CD4-positive, alpha-beta T cell treated with Interferon alpha-2 for 1 hour (primary cell): ENCODE measurements at places on chromosomes 4 and X.

DNA sequence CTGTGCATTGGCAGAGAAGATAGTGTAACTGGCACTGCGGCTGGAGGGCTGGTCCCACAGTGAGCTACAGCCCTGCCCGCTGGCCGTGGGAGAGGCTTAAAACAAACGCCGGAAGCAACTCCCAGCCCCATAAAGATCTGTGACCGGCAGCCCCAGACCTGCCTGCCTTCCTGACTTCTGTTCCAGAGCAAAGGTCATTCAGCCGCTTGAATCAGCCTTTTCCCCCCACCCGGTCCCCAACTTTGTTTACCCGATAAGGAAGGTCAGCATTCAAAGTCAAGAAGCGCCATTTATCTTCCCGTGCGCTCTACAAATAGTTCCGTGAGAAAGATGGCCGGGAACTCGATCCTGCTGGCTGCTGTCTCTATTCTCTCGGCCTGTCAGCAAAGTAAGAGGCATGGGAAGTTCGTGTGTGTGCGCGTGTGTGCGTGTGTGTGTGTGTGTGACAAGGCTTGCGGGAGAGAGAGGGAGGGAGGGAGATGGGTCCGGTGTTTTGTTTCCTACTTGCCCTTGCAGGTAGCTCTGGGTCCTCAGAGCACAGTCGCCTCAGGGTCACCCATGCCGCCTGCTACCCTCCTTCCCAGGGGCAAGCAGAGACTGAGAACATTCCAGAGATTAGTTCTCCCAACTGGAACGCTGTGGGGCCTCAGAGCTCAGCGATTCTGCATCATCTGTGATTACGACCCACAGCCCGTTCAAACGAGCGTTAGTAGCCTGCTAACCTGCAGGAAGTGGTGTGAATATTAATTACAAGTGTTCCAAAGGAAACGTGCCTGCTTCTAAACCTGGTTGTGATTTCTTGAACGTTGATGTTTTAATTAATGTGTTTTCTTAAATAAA, at the start of gene MGST2:
Gene MGST2, plus strand, starts transcription at position 130 of the 840 bp plus-strand sequence. Its CDS starts 201 bp downstream, at position 331.
- DNase-seq = peak; percentile 9

DNA sequence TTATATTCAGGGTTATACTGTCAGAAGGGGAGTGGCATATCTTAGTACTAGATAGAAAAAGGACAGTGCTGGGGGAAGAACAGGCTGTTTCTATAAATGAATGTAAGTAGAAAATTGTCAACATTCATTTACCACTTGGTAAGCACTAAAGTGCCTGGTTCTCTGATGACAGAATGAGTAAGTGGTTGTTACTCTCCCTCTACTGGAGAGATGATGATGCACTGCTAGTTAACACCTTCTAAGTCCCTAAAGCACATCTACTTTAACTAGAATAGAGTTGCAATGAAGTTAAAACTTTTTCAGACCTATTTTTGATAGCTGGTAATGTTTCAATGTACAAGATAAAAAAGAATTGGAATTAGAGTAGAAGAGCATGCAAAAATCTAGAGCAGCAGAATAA, 214.5 kb downstream of the KLHL4 start:
- no peak for DNase-seq

DNA sequence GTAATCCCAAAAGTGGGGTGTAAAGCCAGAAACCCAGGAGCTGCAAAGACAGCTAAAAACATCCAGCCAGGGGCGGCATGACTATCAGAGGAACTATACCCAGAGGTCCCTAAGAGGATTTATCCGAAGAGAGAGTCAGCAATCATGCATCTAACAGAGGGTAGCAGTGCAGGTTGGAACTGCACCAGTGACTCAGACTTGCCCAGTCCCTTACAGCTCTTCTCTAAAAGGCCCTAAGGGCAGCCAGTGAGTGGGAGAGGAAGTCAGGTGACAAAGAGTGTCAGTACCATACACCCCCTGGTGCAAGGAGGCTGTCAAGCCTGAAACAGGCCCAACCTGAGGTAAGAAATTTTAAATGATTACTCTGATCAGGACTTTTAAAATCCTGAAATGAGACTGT, 88.1 kb downstream of the CAMK2D start:
- peak; percentile 3 for DNase-seq

GRCh38 chr4:151226004-151226932, 50.7 kb upstream of the PRSS48 start:
- DNase-seq = no peak

- no peak for DNase-seq
Observed at GRCh38 chr4:103095080-103095479, 4.6 kb downstream of the BDH2 start.

- DNase-seq = peak; percentile 73
Observed at GRCh38 chr4:82429728-82430192, 502 bp downstream of the HNRNPDL start.

DNA sequence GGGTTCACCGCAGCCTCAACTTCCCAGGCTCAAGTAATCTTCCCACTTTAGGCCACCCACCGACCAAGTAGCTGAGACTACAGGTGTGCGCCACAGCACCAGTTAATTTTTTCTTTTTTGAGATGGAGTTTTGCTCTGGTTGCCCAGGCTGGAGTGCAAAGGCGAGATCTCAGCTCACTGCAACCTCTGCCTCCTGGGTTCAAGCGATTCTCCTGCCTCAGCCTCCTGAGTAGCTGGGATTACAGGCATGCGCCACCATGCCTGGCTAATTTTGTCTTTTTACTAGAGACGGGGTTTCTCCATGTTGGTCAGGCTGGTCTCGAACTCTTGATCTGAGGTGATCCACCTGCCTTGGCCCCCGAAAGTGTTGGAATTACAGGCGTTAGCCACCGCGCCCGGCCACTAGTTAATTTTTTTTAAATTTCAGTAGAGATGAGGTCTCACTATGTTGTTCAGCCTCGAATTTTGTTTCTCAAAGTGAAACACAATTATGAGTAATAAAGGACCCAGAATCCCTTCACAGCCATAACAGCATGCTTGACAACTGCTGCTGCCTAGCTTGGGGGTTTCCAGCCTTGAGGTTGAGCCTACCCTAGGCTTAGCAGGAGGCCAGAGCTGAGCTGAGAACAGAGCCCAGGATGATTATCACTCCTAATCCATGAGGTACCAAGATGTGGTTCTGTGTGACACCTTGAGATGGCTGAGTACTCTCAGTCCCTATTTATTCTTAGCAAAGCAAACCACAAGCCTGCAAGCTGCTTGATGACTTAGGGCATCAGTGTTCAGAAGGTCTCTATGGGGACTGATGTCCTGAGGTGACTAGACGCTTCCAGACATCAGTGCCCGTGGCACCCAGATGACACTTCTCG, 41.6 kb upstream of the NKRF start:
- DNase-seq = peak; percentile 39

GRCh38 chr4:76904646-76905190, 6.8 kb upstream of the SOWAHB start:
- no peak for DNase-seq

DNA sequence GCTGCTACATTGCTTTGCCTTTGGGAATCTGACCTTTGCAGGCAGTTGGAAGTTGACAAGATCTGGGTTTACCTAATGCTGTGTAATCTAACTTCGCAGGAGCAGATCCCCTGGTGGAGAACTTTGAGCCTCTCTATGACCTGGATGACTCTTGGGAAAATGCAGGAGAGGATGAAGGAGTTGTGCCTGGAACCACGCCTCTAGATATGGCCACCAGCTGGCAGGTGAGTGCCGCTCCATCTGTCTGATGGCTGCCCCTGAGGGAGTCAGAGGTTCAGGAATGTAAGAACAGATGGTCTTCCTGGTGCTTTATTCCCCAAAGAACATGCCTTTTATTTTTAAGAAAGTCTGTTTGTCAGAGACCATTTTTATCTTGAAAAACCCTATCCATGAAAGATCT, 109.3 kb downstream of the NFKB1 start:
- no peak for DNase-seq

GRCh38 chr4:24778464-24779225, 16.7 kb upstream of the SOD3 start:
- no peak for DNase-seq

GRCh38 chr4:36208893-36209473, 35.3 kb downstream of the ARAP2 start:
- no peak for DNase-seq

GRCh38 chr4:67048530-67048929, 496.8 kb downstream of the CENPC start:
- no peak for DNase-seq

DNA sequence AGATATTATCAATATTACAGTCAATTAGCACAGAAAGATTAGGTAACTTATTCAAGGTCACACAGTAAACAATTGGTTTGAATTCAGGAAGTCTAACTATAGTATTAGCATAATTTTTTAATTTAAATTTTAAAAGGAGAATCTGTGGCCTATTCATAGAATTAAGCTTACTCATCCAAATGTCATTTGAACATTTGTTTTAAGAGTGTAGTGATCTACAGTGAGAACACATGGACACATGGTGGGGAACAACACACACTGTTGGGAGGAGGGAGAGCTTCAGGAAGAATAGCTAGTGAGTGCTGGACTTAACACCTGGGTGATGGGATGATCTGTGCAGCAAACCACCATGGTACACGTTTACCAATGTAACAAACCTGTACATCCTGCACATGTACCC, 48.3 kb downstream of the MEPE start:
- no peak for DNase-seq

GRCh38 chr4:185587427-185588161, 52.3 kb upstream of the PDLIM3 start:
- peak; percentile 56 for DNase-seq

- no peak for DNase-seq
Observed at GRCh38 chr4:66252291-66252690, 582.0 kb upstream of the EPHA5 start.

- DNase-seq = no peak
Observed at GRCh38 chr4:98786866-98787265, 128.5 kb upstream of the TSPAN5 start.
